CD4-positive, alpha-beta T cell treated with Interleukin-2 at 100 ng/mL for 4 hours (primary cell): ENCODE measurements at places on chromosomes 2 and 18.

GRCh38 chr18:70293166-70293565 lies 4.3 kb downstream of the SOCS6 start:
- no peak for DNase-seq

DNA sequence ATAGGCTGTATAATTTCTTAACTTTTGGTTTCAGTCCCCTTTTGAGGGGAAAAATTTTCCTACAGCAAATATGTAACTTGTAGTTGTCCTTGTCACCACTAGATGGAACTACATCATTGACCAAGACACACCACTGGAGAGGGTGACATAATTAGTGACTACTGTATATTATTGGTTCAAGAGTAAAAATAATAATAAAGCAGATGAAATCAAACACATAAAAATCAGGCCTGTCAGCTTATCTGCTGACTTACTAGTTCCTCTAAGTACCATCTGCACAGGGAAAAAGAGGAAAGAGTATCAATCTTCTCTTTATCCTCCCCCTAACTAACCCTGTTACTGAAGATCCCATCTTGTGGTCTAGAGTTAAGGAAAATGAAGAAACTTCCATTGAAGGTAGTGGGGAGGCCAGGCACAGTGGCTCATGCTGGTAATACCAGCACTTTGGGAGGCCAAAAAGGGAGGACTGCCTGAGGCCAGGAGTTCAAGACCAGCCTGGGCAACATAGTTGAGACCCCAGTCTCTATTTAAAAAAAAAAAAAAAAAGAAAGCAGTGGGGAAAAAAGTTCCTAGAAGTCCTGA lies 29.6 kb upstream of the ENOSF1 start:
- peak; percentile 57 for DNase-seq

DNA sequence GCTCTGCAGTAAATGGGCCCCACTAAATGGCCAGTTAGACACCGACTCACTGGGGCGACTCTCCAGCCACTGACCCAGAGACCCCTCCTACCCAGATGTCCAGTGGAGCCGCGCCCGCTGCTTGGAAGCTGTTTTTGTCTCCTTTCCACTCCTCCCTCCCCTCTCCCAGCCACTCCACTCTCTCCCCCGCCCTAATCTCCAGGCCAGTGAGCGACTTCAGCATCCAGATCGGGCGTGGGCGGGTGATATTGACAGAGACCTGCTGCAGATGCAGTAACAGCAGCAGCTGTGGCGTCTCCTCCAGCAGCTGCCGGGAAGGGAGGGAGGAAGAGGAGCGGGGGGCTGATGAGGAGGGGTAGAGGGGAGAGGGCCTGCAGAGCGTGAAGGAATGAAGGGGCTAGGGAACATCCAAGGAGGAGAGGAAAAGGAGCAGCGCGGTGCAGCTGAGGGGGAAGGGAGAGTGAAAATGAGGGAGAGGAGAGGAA lies at the start of gene SCN7A:
TSS of gene SCN7A (minus strand) at position 110 of the 485 bp plus-strand sequence. CDS start 16,553 bp downstream, outside the sequence.
- DNase-seq = no peak

- no peak for DNase-seq
Measured at GRCh38 chr2:169895294-169895985, 68.2 kb downstream of the UBR3 start.

- DNase-seq = peak; percentile 26
Measured at GRCh38 chr2:234102112-234102511, 51.6 kb downstream of the SPP2 start.

GRCh38 chr18:63832470-63832869 lies 55.0 kb upstream of the SERPINB2 start:
- DNase-seq = no peak

- no peak for DNase-seq
Measured at GRCh38 chr2:235433860-235434259, 60.0 kb upstream of the AGAP1 start.

- no peak for DNase-seq
Measured at GRCh38 chr2:10395893-10396292, 52.2 kb downstream of the ODC1 start.

DNA sequence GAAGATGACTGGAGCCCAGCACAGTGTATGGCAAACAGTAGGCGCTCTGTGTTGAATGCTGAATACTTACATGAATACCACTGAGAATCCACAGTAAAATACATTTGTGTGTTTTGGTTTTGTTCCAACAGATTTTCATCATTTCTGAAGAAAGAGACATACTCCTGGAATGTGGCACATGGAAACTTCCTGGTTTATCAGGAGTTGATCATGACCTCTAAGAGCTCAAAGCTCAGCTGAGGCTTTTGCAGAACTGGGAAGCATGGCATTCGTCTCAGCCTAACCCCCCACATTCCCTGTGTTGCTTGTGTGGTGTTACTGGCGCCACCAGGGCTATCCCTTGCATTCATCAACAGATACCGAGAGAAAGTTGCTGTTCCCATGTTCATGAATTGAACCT lies 316.9 kb upstream of the REV1 start:
- no peak for DNase-seq

- no peak for DNase-seq
Measured at GRCh38 chr2:74006459-74006858, 21.7 kb downstream of the TET3 start.

DNA sequence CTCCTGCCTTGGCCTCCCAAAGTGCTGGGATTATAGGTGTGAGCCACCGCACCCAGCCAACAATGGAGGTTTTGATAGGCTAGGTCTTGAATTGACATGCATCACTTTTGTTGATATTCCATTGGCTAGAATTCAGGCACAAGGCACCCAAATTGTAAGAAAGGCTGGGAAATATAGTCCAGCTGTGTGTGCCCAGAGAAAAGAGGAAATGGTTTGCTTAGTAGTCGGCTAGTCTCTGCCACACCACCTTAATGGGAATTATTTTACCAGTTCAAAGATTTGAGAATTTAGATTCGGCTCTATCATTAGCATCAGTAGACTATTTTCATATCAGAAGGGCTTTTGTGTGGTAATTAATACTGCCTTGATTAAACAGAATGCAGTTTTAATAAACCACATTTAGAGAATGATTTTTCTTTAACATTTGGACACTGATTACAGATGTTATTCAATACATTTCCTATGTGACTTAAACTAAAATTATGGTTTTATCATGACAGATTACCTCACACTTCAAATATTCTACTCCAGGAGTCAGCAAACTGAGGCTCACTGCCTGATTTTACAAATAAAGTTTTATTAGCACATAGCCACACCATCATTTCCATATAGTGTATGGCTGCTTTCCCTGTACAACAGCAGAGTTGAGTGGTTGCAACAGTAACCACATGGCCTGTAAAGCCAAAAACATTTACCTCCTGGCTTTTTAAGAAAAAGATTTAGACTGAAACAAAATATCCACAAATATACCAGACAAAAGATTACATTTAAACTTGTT lies 27.4 kb downstream of the DBI start:
- no peak for DNase-seq

DNA sequence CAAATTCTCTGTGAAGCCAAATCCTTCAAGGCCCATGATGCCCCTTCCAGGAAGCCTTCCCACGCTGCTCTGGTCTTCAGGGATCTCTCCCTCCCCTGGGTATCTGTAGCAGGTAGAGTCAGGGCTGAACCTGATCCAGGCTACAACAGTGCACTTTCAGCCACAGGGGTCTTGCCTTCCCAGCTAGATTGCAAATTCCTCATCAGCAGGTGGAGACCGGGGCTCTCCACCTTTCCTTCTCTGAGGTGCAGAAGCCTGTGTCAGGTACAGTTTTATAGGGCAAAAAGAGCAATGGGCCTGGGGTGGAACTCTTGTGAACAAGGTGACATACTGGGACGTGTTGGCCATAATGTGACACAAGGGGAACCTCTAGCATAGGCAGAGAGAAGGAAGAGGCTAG lies 312.9 kb downstream of the MYCN start:
- no peak for DNase-seq

DNA sequence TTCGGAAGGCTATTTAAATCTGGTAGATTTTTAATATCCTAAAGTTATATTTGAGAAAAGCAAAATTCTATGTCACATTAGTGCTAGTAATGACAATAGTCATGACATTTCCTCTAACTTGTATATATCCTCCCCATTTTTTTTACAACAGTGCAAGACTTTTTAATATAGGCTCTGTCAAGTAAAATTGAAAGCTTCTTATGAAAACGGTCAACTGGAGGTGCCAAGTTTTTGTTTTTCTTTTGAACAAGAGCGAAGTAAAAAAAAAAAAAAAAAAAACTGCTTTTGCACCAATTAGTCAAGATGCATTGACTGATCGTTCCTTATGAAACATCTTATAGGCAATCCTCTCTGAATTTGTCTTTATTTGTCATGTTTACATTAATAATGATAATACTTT lies 389.3 kb downstream of the STK39 start:
- DNase-seq = no peak

DNA sequence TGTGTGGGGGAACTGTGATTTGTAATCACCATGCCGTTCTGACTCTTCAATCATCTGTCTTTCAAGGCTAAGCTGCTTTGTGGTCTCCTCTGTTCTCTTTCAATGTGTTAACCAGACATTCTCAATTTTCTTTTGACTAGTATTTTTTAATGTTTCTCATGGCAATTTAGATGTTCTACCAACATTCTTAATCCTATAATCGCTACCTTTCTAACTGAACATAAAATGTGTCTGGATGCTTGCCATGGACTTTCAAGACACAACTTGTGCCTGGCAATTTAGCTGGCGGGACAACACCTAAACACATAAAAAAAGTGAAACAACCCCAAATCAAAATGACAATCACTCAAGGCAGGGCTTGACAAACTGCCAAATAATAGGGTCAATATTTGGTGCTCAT lies 135.0 kb upstream of the ACKR3 start:
- no peak for DNase-seq

DNA sequence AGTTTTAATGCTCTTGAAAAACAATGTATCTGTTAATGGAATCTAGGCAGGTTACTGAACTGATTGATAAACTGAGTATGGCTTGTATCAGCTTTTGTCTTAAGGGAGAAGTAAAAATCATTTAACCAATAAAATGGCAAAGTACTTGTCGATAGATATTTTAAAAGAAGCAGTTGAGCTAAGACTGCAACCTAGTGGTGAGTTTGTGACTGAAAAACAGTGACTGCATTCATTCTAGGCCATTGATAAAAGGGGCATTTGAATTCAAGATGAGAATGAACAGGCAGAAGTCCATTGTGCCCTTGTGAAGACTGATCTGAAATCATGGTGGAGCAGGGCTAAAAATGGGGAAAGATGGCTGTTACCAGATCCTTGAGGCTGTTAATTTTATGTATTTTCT lies 59.4 kb upstream of the MSTN start:
- peak; percentile 5 for DNase-seq

DNA sequence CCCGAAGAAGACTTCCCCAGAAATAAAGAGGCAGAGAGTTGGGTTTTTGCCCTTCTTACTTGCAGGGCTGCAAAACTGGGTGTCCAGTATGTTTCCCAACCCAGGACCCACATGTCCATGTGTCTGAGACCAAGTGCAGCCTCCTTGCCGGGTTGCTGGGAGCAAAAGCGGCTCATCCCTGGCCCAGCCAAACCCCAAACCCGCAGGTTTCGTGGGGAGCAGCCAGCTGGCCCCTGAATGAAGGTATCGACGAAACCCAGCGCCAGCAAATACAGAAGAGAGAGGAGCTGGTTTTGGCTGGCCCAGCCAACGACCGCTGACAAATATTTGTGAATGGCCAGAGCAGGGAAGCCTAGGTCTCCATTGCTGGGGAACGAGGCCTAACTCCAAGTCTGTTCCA lies 197.1 kb downstream of the SMAD7 start:
- DNase-seq = no peak

DNA sequence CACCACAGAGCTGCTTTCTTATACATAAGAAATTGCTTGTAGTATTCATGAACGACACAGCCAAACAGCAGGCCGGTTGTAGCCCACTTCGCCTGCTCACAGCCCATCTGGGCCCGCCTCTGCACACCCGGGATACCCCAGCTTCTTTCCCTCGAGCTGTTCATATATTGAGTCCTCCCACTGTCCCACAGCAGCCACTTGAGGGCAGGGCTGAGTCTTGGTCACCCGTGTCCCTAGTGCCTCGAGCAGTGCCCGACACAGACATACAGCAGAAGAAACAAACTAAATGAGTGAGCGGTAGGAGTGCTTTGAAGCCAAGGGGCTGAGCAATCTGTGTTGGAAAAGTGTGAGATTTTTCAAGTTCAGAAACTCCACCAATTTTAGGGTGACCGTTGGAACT lies 251.4 kb downstream of the KLHL29 start:
- no peak for DNase-seq

GRCh38 chr2:86039178-86039962 lies 66.3 kb downstream of the POLR1A start:
- DNase-seq = no peak

DNA sequence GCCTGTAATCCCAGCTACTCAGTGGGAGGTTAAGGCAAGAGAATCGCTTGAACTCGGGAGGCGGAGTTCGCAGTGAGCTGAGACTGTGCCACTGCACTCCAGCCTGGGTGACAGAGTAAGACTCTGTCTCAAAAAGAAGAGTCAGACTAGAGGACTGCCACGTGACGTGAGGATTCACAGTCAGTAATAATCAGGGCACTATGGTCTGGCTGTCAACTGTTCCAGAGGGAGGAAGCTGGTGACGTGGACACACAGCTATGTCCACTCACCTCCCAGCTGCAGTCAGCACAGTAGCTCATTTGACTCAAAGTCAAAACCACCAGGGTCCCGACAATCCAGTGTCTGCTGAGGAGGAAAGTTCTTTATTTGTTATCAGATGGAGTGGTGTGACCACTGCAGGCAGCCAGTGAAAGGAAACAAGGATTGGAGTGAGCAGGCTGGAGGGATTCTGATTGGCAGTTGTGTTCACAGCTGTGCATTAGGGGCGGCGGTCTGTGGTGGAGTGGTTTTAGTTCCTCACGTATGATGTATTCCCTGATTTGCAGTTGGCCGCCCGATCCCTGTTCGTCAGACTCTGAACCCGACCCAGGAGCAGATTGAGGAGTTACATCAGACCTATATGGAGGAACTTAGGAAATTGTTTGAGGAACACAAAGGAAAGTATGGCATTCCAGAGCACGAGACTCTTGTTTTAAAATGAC lies 37.9 kb downstream of the MOGAT1 start:
- DNase-seq = no peak

- DNase-seq = no peak
Measured at GRCh38 chr2:183383854-183384253, 259.6 kb downstream of the NUP35 start.

DNA sequence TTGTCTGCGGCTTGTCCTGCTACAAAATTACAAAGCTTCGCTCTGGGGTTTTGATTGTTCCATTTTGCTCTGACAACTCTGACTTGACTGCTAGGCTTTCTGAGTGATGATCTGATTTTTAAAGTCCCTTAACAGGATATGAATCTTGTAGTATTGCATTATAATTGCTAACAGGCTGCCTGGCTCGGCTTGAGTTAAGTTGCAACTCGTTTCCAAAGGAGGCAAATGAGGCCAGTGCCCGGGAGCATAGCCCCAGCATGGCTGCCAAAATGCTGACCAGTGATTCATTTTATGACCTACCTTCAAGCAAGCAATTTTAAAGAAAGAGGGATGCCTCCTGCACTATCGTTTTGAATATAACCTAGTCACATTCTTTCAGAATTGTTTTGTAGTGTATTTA lies 135.4 kb downstream of the COL6A3 start:
- DNase-seq = no peak

DNA sequence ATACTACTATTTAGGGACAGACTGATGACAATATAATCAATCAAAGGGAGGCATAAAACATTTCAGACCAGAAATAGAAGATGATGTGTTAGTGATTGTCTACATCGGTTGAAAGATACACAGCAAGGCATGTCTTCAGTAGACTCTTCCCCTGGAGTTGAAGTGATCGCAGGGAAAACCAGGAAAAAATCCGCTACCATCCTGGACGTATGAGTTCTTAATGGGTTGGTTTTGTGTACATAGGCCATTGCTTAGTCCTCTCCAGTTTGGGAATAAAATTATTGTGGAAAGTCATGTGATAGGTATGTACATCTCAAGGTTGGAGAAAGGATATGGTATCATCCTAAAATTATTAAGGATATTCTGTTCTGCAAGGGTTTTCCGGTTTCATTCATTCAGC lies 4.3 kb downstream of the APCDD1 start:
- no peak for DNase-seq
